Glomerular endothelial cell (primary cell): ENCODE measurements at places on chromosomes 11 and 22.

- DNase-seq: no peak
Measured at GRCh38 chr11:69371731-69372588, 78.0 kb downstream of the MYEOV start.

GRCh38 chr11:45644981-45645889 lies 20.2 kb downstream of the CHST1 start:
- DNase-seq: no peak

DNA sequence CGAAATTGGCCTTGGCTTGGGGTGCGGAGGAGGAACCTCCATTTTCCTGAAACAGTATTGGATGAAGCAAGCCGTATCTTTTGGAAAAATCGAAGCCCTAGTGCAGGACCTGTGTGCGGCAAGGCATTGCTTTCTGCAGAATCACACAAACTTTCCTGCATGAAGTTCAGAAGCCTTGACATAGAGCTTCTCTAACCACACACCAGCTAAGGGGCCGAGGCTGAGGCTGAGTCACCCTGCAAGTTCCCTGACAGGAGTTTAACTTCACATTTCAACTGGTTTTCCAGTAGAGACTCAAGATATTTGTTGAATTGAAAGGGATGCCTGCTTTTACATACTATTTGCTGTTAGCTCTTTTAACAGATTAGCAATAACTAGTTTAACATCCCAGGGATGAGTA lies 67.8 kb downstream of the TCF20 start:
- no peak for DNase-seq

DNA sequence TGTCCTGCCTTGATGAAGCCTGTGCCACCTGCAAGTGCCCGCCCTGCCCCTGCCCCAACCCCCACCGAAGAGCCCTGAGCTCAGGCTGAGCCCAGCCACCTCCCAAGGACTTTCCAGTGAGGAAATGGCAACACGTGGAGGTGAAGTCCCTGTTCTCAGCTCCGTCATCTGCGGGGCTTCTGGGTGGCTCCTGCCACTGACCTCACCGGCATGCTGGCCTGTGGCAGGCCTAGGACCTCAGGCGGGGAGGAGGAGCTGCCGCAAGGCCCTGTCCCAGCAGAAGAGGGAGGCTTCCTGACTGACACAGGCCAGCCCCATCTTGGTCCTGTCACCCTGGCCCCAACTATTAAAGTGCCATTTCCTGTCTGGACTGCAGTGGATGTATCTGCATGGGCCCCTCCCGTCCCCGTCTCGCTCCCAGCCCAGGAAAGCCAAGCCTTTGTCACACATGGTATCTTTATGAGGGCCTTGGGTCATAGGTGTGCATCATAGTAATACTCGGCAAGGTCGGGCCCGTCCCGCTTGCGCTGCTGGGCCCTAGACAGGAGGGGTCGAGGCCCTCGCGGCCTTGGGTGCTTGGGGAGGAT lies 882 bp downstream of the FREY1 start:
- no peak for DNase-seq

GRCh38 chr11:76635991-76636738 lies 34.4 kb downstream of the LRRC32 start:
- no peak for DNase-seq

GRCh38 chr22:19743651-19744050 lies 16.9 kb upstream of the TBX1 start:
- no peak for DNase-seq

DNA sequence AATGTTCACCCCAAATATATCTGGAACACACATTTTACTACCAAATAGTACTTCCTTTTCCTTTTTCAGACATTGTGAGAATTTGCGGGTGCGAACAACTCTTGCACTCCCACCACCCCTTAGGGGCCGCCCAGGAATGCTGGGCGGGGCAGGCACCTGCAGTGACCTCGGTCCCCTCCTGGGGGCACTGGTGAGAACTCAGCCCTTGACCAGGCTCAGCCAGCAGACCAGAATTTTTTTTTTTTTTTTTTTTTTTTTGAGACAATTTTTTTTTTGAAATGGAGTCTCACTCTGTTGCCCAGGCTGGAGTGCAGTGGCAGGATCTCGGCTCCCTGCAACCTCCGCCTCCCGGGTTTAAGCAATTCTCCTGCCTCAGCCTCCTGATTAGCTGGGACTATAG lies 75.8 kb downstream of the ARHGAP8 start:
- DNase-seq: no peak

DNA sequence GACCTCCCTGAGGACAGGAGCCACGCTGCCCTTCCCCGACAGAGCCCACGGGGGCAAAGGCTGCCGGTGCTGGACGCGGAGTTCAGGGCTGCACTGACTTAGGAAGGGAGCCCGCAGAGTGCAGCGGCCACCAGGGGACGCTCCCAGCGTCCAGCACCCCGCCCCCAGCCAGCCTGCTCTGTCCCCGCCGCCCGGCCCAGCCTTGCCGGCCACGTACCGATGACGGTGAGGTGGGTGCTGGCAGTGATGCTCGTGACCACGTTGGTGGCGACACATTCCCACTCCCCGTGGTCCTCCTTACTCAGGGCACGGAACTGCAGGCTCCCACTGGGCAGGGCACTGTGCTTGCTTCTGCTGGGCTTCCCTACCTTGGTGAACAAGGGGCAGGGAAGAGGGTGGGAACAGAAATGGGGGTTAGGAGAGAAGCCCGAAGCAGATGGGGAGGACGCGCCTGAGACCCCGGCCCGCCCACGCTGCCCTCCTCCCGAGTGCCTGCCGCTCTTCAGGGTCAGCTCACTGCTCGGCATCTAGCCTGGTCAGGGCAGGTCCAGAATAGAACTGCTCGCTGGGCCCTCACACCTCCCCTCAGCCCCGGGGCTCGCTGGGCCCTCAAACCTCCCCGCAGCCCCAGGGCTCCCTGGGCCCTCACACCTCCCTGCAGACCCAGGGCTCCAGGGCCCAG lies 25.9 kb downstream of the IGSF9B start:
- no peak for DNase-seq

DNA sequence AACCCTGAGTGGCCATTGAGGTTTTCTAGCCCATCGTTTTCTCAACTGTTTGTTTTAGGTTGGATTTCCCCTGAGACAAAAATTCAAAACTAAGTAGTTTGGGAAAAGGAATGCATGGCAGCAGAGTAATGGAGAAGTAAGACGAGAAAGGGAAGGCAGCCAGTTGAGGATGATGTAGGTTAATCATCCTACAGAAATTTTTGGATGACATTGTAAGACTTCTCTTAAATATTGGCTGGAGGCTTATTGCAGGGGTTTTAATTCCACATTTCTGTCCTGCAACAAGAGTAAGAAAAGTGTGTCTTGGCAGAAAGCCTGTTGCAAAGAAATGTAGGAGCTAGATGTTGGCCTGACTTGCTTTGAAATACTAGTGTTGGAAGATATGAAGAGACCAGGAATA lies 308.8 kb downstream of the LUZP2 start:
- no peak for DNase-seq

- no peak for DNase-seq
Measured at GRCh38 chr22:37026325-37026724, 6.8 kb downstream of the MPST start.

DNA sequence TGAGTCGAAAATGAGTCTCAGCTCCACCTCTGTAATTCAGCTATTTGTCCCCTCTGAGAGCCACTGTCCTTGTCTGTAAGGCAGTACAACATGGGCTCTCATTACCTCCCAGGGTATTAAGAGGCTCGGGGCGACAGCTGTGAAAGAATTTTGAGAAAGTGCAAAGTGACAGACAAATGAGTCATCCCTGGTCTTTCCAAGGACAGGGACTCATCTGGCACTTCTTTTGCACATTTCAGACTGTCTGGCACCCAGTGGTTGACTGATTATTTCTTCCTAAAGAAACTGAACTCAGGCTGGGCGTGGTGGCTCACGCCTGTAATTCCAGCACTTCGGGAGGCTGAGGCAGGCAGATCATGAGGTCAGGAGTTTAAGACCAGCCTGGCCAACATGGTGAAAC lies 62.1 kb upstream of the ARFGAP3 start:
- DNase-seq: no peak

DNA sequence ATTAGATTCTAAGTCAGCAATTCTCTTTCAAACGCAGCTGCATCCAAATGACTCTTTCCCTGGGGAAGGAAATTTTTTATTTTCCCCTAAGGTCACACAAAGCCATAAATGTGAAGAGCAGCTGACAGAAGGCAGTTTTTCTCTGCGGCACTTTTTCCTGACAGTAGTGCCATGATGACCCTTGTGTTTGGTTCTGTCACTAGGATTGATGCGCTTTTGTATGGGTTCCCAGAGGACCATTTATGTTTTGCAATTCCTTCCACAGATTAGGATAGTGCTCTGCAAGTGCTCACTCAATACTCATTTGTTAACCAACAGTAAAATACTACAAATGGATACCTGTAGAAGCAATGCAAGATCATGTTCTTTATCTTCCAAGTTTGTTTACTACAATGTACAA lies 359.6 kb upstream of the CTSC start:
- no peak for DNase-seq

- no peak for DNase-seq
Measured at GRCh38 chr11:10476927-10477689, 22.0 kb downstream of the AMPD3 start.

DNA sequence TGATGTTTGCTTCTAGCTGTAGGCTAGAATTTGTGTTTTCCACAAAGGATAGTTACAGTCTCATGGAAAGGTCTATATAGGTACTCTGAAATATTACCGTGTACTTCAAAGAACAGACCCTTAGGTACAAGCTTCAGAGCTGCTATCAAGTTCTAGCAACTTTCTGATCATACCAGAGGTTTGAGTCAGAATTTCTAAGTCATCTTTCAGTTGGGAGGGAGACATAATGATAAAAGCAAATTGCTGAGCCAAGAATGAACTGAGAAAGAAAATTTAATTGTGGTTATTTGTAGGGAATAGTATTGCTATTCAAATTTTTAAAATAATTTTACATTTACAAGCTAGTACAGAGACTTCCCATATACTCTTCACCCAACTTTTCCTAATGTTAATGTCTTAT lies 19.9 kb upstream of the ME3 start:
- DNase-seq: no peak

GRCh38 chr11:34501949-34502348 lies 11.6 kb downstream of the ELF5 start:
- DNase-seq: no peak

GRCh38 chr22:37887584-37888378 lies 18.3 kb upstream of the MICALL1 start:
- DNase-seq: no peak

GRCh38 chr22:27204280-27204679 lies 546.9 kb downstream of the MIAT start:
- DNase-seq: no peak

GRCh38 chr11:117673602-117674001 lies 123.4 kb downstream of the DSCAML1 start:
- no peak for DNase-seq

- DNase-seq: no peak
Measured at GRCh38 chr11:64923151-64923661, 1.3 kb upstream of the PPP2R5B start.

DNA sequence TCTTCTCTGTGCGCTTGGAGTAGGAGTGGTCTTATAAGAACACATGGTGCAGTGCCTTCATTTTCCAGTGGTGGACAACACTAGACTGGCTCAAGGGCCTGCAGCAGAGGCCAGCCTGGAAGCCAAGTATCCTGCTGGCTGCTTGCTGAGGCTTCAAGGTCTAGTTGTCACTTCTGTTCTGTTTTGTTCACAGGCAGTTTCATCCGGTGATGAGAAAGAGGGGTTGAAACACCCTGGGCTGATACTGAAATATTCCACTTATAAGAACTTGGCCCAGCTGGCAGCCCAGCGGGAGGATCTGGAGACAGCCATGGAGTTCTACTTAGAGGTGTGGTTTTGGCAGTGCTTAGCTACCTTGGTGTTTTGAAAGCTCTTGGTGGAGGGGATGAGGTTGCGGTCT lies 29.8 kb downstream of the CABIN1 start:
- no peak for DNase-seq

DNA sequence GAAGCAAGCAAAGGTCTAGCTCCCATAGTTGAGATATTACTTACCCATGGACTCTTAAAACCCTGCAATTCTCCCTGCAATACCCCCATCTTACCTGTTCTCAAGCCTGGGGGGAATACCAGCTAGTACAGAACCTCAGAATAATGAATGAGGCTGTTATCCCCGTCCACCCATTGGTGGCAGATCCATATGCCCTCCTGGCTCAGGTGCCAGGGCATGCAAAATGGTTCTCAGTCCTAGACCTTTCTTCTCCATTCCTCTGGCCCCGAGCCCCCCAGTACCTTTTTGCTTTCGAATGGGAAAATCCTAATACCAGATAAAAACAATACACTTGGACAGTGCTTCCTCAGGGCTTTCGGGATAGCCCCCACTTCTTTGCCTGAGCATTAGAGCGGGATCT lies 86.4 kb downstream of the PIWIL4 start:
- no peak for DNase-seq

- DNase-seq: no peak
Measured at GRCh38 chr11:116403794-116404461, 368.9 kb downstream of the BUD13 start.

GRCh38 chr22:39317084-39317774 lies 2.2 kb downstream of the RPL3 start:
- DNase-seq: no peak

GRCh38 chr11:57792060-57792541 lies 30.5 kb downstream of the CTNND1 start:
- no peak for DNase-seq

DNA sequence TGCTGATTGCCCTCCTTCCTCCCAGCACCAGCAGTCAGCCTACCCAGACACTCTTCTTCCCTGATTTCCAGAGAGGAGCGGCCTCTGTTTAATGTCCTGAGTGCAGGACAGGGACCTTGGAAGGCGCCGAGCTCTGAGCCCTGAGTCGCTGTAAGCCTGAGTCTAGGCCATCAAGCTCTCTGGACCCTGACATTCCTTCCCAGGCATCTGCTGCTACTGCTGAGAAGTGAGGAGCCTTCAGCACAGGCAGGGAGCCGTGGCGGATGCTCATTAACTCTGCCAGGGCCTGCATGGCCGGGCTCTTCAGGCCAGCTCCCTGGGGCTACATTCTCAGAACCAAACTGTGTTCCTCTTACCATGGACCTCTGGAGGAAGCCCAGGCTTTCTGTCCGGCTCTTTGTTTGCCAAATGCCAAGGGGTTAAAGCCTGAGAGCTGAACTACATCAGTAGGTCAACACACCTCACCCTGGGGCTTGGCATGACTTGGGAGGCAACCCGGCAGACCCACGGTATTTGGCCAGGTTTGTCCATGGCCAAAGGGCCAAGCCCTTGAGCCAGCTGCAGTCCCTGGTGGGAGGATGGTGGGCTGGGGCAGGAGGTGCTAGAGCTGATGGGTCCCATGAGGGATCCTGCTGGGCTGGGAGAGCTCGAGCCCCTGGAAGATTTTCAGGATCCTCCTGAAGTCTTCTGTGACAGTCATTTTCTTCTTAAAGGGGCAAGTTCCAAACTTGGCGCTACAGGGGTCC lies 721.4 kb downstream of the BRD1 start:
- DNase-seq: no peak
